ENCODE measurements at places on chromosomes 1 and 21.

- H3K4me1 ChIP-seq = peaks cover 27% of the 10 kb centered on the region
- H3K4me3 ChIP-seq = peak within 1 kb of the TSS; percentile 76
- no peak for DNase-seq
- no peak within 1 kb of the TSS for H3K27ac ChIP-seq
- H3K27me3 ChIP-seq = peaks cover 79% of the 10 kb centered on the region
Measured at GRCh38 chr1:183417772-183418491, at the start of gene NMNAT2. TSS of gene NMNAT2 (minus strand) at chr1:183418380. CDS start at chr1:183418267, 113 bp downstream.

- H3K36me3 ChIP-seq = no peaks in the 10 kb centered on the region
- no peak overlapping the region for H3K27ac ChIP-seq
- H3K4me3 ChIP-seq = no peak overlapping the region
- DNase-seq = no peak
- no peaks in the 10 kb centered on the region for H3K27me3 ChIP-seq
Measured at GRCh38 chr1:233518344-233518743, 95.6 kb upstream of the KCNK1 start.

DNA sequence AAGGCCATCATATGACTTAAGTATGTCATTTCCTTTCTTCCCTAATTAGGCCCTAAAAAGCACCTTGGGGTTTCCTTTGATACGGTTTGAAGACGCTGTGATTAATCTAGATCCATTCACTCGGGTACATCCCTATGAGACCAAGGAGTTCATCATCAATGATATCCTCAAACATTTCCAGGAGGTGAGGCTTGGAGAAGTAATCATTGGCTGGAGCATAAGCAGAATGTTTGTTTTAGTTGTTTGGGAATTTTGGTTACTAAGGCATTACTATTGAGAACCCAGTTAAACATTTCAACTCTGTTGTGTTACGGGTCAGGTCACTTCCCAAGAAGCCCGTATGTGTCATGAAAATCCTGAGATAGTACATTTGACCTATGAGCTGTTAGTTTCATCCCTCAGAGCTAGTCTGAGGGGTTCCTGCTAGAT, 185.2 kb downstream of the VPS13D start:
- no peak overlapping the region for H3K27ac ChIP-seq
- DNase-seq = no peak
- H3K36me3 ChIP-seq = peaks cover 35% of the 10 kb centered on the region
- no peaks in the 10 kb centered on the region for H3K27me3 ChIP-seq
- H3K4me1 ChIP-seq = peaks cover 35% of the 10 kb centered on the region

DNA sequence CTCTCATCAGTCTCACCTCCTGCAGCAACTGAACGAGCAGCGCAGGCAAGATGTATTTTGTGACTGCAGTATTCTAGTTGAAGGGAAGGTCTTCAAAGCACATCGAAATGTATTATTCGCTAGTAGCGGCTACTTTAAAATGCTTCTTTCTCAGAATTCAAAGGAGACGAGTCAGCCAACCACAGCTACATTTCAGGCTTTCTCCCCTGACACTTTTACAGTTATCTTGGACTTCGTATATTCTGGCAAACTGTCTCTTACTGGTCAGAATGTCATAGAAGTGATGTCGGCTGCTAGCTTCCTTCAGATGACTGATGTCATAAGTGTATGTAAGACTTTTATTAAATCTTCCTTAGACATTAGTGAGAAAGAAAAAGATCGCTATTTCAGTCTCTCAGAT, 53.7 kb downstream of the ZBTB8A start:
- H3K27ac ChIP-seq = peak overlapping the region; percentile 20
- H3K4me1 ChIP-seq = no peaks in the 10 kb centered on the region
- no peaks in the 10 kb centered on the region for H3K36me3 ChIP-seq
- H3K4me3 ChIP-seq = no peak overlapping the region
- no peaks in the 10 kb centered on the region for H3K27me3 ChIP-seq
- no peak for DNase-seq

DNA sequence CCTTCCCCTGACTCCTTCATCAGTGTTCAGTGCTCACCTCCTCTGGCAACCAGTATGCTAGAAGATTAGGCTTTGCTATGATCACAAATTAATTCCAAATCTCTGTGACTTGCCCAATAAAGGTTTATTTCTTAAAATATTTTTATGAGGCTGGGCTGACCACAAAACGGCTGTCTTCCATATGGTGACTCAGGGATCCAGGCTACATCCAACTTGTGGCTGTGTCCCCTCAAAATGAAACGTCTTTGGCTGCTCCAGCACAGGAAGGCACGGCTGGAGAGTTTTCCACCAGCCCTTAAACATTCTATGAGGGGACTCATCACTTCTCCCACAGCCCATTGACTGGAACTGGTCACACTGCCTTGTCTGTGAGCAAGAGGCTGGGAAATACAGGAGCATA, 131.5 kb downstream of the HUNK start:
- no peak for DNase-seq
- no peak overlapping the region for H3K4me3 ChIP-seq
- H3K4me1 ChIP-seq = no peaks in the 10 kb centered on the region

DNA sequence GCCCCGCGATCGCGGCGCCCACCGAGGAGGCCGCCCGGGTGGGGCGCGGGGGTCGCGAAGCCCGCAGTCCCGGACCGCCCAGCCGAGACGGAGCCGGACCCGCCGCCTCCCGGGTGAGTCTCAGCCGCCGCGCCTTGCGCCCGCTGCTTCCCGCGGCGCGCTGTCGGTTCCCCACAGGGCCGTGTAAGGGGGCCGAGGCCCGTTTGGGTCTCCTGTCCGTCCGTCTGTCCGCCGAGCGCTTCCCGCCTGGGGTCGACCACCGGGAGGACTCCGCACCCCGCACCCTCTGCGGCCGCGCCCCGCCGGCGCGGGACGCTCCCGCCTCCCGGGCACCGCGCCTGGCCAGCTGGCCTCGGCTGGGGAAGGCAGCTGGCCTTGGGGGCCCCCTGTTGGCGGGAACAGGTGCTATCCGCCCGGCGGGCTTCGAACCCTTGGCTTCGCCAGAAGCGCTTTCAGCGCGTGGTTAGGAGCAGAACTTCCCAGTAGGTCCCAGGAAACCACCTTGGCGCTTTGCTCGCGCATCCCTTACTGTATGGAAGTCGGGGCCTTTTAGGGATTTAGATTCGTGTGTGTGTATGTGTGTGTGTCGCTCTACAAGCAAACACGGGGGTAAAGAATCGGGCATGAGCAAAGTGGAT, 414 bp downstream of the TMEM51 start:
- H3K27me3 ChIP-seq = peaks cover 38% of the 10 kb centered on the region
- H3K4me1 ChIP-seq = peaks cover 27% of the 10 kb centered on the region
- peak overlapping the region; percentile 82 for H3K4me3 ChIP-seq
- H3K36me3 ChIP-seq = peaks cover 8% of the 10 kb centered on the region
- H3K27ac ChIP-seq = no peak overlapping the region

DNA sequence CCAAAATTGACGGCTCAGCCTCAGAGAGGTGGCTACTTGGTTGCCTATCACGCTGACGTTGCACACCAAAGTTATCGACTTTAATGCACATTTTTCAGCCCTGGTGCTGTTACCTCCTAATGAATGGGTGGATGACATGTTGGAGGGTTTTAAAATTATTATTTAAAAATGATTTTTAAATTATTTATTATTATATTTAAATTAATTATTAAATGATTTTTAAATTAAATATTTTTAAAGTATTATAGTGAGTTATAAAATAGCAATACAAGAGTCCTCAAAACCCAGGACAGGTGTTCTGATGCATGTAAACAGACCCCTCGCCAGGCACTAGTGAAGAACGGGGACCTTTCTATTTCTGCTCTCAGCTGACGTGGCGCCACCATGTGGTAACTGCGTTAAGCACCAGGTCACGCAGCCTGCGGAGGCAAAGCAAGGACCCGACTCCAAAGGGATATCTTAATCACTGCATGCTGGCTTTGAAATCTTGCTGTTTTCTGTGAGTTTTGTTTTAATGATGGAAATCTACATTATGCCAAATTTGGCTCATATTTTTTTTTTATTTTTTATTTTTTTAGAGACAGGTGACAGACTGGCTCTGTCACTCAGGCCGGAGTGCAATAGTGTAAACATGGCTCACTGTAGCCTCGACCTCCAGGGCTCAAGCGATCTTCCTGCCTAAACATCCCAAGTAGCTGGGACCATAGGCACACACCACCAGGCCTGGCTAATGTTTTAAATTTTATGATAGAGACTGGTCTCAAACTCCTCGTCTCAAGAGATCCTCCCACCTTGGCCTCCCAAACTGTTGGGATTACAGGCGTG, 22.6 kb downstream of the CASP9 start:
- no peak overlapping the region for H3K4me3 ChIP-seq
- no peak overlapping the region for H3K27ac ChIP-seq
- no peak for DNase-seq
- no peaks in the 10 kb centered on the region for H3K27me3 ChIP-seq

GRCh38 chr1:74368335-74368734, 133.1 kb downstream of the TNNI3K start:
- DNase-seq = no peak
- no peak overlapping the region for H3K4me3 ChIP-seq
- no peaks in the 10 kb centered on the region for H3K36me3 ChIP-seq
- no peaks in the 10 kb centered on the region for H3K4me1 ChIP-seq
- no peak overlapping the region for H3K27ac ChIP-seq

DNA sequence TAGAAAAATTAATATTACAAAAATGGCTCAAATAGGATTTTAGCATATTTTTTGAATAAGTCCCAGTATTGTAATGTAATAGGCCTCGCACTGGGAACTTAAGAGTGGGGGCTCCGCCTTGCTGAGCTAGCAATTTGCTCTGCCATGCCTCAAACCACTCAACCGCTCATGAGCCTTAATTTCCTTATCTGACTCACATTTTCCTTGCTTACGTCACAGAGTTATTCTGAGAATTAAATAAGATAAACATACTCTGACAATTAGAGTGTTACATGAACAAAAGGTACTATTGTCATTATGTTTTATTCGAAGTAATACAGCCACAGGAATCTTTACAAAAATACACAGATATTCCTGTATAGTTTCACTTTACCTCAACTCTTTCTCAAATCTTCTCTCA, 108.1 kb downstream of the SLC44A5 start:
- no peaks in the 10 kb centered on the region for H3K27me3 ChIP-seq
- H3K4me1 ChIP-seq = no peaks in the 10 kb centered on the region
- no peak overlapping the region for H3K27ac ChIP-seq

DNA sequence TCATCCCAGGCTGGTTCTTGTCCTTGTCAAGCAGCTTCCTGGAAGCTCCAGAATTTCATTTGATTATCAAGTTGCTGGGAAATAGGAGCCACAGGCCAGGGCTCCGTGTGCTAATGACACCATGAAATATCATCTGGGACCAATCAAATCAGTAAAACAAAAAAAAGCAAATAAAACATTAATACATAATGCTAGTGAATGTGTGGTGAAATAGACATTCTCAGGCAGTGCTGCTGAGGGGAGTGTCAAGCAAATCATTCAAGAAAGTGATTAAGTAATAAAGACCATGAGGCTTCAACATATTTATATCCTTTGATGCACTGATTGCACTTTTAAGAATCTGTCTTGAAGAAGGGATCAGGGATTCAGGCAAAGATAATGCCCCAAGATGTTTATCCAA, 213.7 kb downstream of the MATN1 start:
- no peak overlapping the region for H3K4me3 ChIP-seq
- no peak for DNase-seq

DNA sequence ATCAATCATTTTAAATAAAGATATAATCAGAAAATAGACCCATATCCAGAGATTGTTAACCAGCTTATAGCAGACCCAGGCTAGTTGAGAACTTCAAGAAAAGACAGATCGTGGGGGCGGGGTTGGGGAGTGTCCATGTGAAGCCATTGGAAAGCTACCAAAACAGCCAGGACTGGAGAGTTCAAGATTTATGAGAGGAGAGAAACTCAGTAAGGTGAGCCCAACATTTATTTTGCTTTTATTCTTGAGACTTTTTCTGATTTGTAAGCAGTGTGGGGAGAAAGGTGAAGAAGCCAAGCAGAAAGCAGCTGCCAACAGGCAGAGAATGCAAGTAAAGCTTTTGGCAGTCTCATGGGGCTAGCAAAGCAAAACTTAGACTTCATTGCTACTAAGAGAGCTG, 179.9 kb downstream of the VPS13D start:
- no peaks in the 10 kb centered on the region for H3K27me3 ChIP-seq
- H3K27ac ChIP-seq = no peak overlapping the region

GRCh38 chr21:17414766-17415165, 98.1 kb upstream of the CXADR start:
- no peaks in the 10 kb centered on the region for H3K4me1 ChIP-seq
- H3K27ac ChIP-seq = no peak overlapping the region
- no peak overlapping the region for H3K4me3 ChIP-seq
- H3K36me3 ChIP-seq = no peaks in the 10 kb centered on the region
- no peaks in the 10 kb centered on the region for H3K27me3 ChIP-seq

- no peaks in the 10 kb centered on the region for H3K36me3 ChIP-seq
- no peak for DNase-seq
- H3K27ac ChIP-seq = peak overlapping the region; percentile 79
- H3K4me3 ChIP-seq = no peak overlapping the region
- H3K27me3 ChIP-seq = no peaks in the 10 kb centered on the region
- peaks cover 20% of the 10 kb centered on the region for H3K4me1 ChIP-seq
Measured at GRCh38 chr1:93817819-93818569, 61.0 kb downstream of the DNTTIP2 start.

GRCh38 chr1:248850536-248851251, 8.2 kb downstream of the ZNF692 start:
- DNase-seq = no peak
- H3K36me3 ChIP-seq = peaks cover 8% of the 10 kb centered on the region
- no peak overlapping the region for H3K4me3 ChIP-seq
- H3K27me3 ChIP-seq = no peaks in the 10 kb centered on the region
- no peaks in the 10 kb centered on the region for H3K4me1 ChIP-seq

DNA sequence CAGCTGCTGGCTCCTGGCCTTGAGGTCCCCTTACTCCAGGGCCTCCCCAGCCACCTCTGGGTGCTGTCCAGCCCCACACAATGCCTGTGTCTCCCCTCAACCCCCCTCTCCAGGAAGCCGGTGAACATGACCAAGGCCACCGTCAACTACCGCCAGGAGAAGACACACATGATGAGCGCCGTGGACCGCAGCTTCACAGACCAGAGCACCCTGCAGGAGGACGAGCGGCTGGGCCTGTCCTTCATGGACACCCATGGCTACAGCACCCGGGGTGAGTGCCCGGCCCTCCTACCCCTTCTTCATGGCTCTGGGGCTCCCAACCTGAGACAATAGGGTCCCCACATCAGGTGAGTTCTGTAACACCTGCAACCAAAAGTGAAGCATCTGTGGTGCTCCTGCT, 55.4 kb downstream of the PTPRU start:
- no peak for DNase-seq
- H3K27ac ChIP-seq = no peak overlapping the region
- H3K4me1 ChIP-seq = no peaks in the 10 kb centered on the region
- peaks cover 4% of the 10 kb centered on the region for H3K27me3 ChIP-seq
- no peaks in the 10 kb centered on the region for H3K36me3 ChIP-seq
- no peak overlapping the region for H3K4me3 ChIP-seq

GRCh38 chr21:29434081-29434480, 135.4 kb downstream of the BACH1 start:
- no peak for DNase-seq
- H3K27me3 ChIP-seq = no peaks in the 10 kb centered on the region
- H3K4me1 ChIP-seq = peaks cover 5% of the 10 kb centered on the region

- peak overlapping the region; percentile 98 for H3K4me3 ChIP-seq
Measured at GRCh38 chr1:2525572-2525919, 850 bp downstream of the PANK4 start.

- DNase-seq = no peak
- no peaks in the 10 kb centered on the region for H3K27me3 ChIP-seq
- H3K36me3 ChIP-seq = no peaks in the 10 kb centered on the region
- H3K27ac ChIP-seq = no peak overlapping the region
- no peak overlapping the region for H3K4me3 ChIP-seq
Measured at GRCh38 chr1:50611675-50612074, 188.4 kb upstream of the DMRTA2 start.
